ENCODE measurements at places on chromosomes 3 and 15.

DNA sequence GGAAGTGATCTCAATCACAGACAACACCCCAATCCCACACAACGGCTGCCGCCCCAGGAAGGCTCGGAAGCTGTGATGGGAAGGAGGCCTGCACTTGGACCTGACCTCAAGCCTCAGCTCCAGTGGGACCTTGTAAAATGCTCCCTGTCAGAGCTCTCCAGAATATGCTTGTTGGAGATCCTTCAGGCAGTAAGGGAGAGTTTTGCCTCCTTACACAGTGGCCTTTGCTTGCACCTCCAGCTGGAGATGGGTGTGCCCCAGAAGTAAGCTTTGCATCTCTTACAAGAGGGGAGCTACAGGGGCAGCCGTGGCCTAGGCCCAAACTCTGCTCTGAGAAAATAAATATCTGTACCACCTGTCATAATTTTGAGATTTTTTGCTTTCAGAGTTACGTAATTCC, 10.4 kb downstream of the MRPS11 start:
- DNase-seq = no peak

- DNase-seq = no peak
Measured at GRCh38 chr3:16456784-16457415, 56.6 kb downstream of the RFTN1 start.

- DNase-seq = no peak
Measured at GRCh38 chr3:152235709-152236298, 32.9 kb upstream of the MBNL1 start.

- DNase-seq = no peak
Measured at GRCh38 chr15:99433026-99433756, 132.6 kb upstream of the MEF2A start.
